NCI-H345 (cell line): ENCODE measurements at places on chromosomes 5 and 9.

- DNase-seq: no peak
Observed at GRCh38 chr9:38153152-38153909, 84.3 kb upstream of the SHB start.

- peak; percentile 68 for DNase-seq
Observed at GRCh38 chr9:97501177-97501971, at the start of gene TMOD1. Gene TMOD1, plus strand, starts transcription at chr9:97501666. Its CDS starts 22,523 bp downstream, at chr9:97524189.

DNA sequence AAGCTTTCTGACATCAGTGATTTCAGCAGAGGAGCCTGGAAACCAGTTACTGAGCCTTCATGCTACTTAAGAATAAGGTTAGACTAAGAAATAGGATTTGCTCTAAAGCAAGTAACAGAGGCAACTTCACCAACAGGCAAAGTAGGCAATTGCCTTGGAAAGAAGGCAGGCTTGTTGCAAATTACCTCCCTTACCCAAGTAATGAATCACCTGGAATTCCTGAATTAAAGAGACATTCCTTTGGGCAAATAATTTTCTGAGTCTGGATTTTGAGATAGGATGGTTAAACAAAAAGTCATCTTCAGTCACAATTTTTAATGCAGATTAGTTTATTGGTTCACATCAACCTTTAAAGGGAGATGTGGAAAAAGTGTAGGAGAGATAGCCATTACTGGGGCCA, 92.8 kb downstream of the ITGA1 start:
- no peak for DNase-seq

GRCh38 chr9:2559192-2560152, 62.1 kb upstream of the VLDLR start:
- no peak for DNase-seq

GRCh38 chr9:68608763-68609162, 68.1 kb upstream of the TMEM252 start:
- no peak for DNase-seq

DNA sequence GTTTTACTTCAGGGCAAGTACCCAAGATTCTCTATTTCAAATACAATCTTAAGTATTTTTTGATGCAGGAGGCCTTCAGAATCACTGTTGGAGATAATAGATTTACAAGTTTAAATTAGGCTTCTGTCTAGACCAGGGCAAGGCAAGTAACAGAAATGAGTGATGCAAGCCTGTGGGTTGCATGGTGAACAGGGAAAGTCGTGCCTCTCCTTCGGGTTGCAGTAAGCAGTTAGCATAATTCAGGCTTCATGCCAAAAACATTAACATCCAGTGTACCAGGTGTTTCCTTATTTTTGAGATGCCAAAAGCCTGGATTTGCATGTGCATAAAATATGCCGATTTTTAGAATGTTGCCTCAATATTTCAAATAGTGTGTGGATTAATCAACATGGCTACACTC, 369.0 kb downstream of the CAAP1 start:
- DNase-seq: no peak

GRCh38 chr9:101860920-101861319, 122.5 kb upstream of the GRIN3A start:
- DNase-seq: no peak

- no peak for DNase-seq
Observed at GRCh38 chr5:81820863-81821262, 70.0 kb upstream of the SSBP2 start.

DNA sequence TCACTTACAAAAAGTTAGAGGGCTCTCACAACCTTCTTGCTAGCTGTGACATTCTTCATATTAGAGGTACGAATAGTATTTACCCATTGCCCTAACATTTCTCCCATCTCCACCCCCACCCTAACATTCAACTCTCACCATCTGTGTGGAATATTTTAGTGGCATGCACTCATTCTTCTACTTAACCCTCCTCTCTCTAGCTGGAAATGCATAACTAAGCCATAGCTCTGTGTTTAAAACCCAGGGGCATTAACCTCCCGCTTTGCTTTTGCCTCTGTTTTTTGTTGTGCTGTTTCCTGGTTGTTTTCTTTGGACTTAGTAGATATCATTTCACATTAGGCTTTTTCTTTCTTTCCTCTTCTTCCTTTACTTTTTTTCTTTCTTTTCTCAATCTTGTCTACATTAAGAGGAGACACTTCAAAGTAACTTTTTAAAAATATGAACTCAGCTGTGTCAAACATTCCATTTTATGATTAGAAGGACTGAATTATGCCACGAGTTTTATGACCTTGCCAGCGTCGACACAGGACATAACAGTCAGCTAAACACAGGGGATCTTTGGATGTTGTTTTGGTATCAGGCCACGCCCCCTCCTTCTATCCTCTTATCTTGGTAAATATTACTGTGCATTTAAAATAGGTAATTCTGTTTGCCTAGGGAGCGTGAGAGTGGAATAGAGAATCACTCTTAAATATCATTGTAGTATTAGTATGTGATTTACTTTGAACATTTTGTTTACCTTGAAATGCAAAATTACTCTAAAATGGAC, 236.0 kb downstream of the CD180 start:
- peak; percentile 72 for DNase-seq

DNA sequence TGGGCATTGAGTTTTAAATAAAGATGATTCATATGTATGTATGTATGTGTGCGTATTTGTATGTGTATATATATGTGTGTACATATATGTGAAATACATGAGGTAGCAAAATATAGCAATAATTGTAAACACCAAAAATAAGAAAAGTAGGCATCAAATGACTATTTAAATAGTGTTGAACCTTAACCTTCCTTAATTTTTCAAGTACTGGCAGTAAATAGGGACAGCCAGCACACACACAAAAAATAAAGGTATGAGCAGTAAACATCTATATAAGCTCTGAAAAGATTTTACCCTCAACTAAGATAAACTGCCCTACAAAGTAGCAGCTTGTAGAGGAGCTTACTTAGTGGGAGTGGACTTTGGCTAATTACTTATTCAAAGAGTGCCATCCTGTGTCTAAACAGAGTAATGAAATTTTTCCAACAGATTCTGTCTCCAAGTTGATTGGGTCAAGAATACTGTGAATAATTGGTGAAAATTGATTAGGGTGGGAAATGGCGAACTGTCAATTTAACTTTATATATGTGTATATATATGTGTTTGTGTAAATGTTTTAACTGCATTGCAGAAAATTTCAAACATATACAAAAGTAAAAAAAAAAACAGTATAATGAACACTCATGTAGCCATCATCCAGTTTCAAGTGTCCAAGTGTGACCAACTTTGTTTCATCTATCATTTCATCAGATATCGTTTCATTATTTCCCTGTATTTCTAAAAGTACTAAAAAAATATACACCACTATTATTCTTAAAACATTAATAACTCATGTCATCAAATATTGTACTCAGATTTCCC, 2.0 kb upstream of the ADAMTS6 start:
- DNase-seq: peak; percentile 60

DNA sequence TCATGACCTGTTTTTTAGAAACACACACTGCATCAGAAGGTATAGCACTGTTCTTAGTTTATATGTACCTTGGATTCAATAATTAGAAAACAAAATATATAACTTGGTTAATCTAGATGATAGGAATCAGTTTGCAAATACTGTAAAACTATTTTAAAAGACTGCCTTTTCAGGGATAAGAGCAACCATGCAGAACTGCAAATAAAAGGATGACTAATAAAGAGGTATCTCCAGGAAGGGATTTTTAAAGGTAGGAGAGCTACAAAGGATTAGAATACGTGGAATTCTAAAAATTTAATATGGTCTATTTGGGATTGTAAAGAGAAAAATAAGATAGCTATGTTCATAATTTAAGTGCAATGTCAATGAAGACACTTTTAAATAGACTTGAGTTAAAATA, 9.4 kb downstream of the GABRA1 start:
- DNase-seq: no peak

DNA sequence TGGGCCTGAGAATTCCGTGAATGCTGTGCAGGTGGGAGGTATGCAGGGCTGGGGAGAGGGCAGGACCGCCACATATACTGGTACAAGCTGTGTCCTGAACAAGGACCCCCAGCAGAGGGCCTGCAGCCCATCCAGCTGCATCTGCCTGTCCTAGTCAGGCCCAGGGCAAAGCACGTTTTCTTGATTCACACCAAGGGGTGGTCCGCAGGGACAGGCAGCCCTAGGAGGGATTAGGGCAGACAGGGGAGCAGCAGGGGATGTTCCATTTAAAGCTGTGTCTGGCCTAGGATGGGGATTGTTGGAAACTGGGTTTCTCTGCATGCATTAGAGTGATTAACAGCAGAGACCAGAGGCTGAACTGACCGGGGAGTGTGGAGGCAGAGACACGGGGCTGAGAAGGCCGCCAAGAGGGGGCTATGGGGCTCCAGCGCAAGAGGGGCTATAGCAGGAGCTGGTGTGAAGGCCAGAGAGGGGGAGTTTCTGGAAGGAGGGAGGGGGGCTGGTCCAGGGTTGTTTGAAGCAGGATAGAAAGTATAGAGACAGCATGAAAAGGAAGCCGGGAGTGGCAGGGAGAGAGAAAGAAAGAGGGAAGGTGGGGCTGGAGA, 2.7 kb downstream of the GRM6 start:
- no peak for DNase-seq

GRCh38 chr5:127002390-127002789, 28.0 kb downstream of the MARCHF3 start:
- DNase-seq: no peak

DNA sequence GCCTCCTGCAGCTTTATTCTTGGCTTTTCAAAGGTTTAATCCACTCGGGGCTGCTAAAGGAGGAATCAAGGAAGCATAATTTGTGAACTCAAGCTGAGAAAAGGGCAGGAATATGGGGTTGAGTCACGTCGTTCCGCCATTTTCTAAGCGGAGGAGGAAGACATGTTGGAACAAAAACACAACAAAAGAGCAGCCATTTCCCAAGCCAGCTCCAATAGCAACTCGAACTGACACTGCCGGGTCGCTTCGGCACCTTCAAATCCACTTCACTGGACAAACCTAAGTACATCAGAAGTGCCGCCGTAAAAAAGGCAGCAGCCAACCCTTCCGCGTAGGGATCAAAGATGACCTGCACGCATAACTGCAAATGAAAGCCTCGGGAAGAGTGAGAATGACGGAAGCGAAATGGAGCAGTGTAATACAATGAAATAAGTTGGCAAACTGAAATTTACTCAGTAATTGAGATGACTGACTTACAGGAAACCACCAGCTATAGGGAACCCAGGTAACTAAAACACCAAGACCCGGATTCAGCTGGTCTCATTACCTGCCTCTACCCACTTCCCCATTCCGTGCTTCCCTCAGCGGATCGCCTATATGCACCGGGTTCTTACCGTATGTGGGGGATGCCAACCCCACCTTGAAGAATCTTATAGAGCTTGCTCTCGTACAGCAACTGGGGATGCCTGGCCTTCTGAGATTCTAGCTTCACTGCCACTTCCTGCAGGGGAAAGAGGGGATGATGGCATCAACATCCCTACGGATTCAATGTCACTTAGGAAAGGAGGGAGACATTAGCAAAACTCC, 1.6 kb downstream of the CSNK1A1 start:
- peak; percentile 40 for DNase-seq
